EL (cell line): ENCODE measurements at places on chromosomes 2 and 18.

DNA sequence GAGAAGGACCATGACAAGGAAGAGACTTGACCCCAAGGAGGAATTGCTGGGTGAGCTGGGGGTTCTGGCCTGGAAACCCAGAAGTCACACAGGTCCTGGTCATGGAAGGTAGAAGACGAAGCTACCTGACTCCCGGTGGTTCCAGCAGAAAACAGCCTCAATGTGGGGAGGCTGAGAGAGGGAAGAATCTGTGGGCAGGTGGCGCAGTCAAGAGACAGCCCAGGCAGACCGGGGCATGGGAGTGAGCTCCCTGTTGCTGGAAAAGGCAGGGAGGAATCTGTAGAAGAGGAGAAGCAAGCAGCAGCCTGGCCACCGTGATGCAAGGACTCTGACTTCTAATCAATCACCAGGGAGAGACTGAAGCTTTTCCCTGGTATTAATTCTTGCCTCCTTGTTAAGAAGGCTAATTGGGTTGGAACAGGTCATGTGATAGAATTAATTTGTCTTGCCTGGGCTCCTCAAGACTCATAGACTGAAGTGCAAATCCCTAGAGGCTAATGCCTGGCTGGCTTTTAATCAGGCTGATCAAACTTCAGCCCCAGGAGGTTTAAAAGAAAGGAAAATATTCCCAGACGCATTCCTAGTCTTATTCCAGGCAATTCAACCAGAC is 30.1 kb downstream of the CNGA3 start:
- DNase-seq: no peak

- DNase-seq: no peak
These were observed 9.3 kb upstream of the MTCL1 start for GRCh38 chr18:8695932-8696517.

DNA sequence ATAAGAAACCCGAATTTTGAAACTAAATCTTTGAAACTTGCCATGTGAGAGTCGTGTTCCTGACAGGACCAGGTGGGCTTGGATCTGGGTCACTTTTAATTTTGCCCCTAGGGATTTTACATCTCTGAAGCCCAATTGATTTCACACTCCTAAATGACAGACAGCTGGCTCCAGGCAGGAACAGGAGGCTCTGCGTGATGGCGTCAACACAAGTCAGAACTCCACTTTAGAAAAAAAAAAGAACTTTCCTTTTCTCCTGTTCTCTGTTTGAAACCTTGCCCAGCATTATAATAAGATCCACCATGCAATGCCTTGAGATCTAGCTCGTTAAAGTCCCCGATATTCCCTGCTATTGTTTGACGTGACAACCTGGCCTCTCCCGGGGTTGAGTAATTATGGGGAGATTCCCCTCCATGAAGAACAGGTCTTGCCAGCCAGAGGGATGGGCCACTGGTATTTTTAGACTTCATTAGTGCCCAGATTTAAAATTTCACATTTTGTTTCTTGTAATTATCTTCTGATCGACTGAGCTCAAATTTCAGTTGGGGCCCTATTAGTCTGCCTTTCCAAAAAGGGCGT is 260.3 kb downstream of the KLHL29 start:
- DNase-seq: no peak

DNA sequence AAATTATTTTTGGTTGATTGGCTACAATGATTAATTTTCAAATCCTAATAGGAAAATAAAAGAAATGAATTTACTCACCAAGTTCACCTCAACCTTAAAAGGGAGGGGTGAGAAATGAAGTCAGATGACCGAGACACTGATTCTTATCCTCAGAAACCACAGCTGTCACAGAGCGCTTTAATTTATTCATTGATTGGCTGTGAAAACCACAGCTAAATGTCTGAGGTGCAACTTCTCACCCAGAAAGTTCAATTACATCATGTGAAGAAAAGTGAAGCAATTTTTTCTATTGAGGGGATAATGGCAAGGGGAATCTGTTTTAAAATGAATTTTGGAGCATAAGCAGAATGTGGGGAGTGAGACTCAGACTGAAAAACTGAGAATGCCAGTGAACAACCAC is 128.4 kb downstream of the RNF152 start:
- DNase-seq: no peak

DNA sequence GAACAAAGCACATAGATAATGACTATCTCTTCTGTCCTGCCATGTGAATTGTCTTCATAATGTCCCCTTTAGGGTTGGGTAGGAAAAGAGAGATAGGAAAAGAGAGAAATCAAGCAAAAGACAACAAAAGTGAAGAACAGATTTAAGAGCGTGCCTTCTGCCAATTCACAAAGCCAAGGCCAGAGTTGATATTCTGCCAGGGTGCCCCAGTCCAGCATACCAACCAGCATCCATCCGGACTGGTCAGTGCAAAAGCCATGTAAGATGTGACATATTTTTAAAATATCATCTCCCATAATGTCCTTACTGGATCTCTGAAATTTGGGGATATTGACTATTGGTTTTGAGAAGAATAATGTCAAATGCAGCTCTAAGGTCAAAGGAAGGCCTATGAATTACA is 35.7 kb upstream of the KLF7 start:
- no peak for DNase-seq

GRCh38 chr2:62511636-62512035 is 5.6 kb upstream of the TMEM17 start:
- DNase-seq: no peak

- DNase-seq: no peak
These were observed 42.5 kb downstream of the PAX3 start for GRCh38 chr2:222256250-222256649.

GRCh38 chr2:207180741-207181140 is 15.0 kb upstream of the KLF7 start:
- peak; percentile 48 for DNase-seq

DNA sequence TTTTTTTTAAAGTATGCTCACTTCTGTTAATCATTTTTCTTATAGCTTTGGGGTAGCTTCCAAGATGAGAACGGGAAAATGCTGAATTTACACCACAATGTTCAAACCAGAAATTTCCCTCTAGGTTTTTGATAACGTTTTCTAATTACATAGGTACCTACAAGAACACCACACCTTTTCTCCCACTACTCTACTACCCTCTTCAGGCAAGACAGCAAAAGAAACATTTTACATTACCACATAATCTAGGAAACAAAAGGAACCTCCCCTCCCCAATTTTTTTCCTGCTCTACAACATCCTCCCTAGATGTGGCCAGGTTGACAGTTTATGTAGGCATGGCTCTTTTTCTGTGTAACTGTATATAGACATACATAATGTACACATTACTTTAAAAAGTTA is 32.4 kb downstream of the NDUFAF7 start:
- no peak for DNase-seq

GRCh38 chr18:21316296-21316695 is 74.3 kb downstream of the GREB1L start:
- no peak for DNase-seq

GRCh38 chr2:217107480-217107879 is 247.6 kb upstream of the TNP1 start:
- no peak for DNase-seq
